ENCODE measurements at places on chromosomes 11 and 22.

DNA sequence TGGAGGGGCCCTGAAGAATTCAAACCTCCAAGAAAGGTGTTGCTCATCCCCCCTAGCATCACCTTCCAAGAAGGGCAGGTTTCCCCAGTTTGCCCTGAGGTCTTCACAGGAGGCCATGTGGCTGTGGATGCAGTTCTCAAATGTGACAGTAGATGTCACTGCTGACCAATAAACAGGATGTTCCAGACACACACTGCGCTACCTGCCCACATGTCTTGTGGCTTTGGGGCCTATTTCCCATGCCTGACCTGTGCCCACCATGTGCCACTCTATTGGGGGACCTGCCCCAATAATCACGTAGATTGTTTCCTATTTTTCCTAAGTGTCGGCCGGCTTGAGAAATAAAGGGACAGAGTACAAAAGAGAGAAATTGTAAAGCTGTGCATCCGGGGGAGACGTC, 4.5 kb downstream of the GSTT2 start:
- DNase-seq, result no peak

- DNase-seq, result peak; percentile 16
These were observed 11.0 kb downstream of the TANGO2 start for GRCh38 chr22:20031732-20032406.

GRCh38 chr11:68689737-68690625, 5.6 kb downstream of the GAL start:
- DNase-seq, result no peak

- no peak for DNase-seq
These were observed 1007.2 kb upstream of the RAG2 start for GRCh38 chr11:37605229-37605628.

GRCh38 chr11:9884601-9885000, 220.7 kb downstream of the SWAP70 start:
- no peak for DNase-seq

GRCh38 chr11:113675565-113675964, 30.5 kb downstream of the TMPRSS5 start:
- DNase-seq, result no peak

DNA sequence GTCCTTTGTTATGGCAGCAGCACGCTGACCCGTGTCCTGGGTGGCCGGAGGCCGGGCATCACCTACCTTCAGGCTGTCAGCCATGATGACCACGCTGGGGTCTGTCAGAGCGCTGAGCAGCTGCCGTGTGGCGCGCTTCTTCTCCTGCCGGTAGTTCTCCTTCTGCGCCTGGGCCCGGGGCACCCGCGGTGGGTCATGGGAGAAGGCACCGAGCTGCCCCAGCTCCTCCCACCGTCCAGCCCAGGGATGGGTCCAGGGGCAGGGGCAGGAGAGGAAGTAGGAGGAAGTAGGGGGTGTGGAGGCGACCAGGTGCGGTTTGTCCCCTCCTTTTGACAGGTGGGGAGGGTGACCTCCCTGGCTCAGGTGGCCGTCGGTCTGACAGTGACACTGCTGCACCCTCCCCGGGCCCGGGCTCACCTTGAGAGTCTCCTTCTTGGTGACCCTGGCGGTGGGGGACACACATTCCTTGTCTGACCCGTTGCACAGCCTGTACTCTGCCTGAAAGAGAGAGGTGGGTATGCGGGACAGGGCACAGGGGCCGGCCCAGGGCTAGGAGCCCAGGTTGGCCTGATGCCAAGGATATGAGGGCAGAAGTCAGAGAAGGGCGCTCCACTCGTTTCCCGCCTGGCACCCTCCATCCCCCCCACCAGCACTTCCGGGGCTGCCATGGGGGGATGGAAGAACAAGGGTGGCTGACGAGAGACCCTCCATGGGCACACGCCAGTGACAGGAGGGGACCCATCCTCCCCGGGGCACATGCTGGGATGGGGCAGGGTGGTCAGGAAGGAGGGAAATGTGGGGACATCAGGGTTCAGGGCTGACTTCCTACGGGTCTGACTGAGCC, 43.0 kb downstream of the OSBPL5 start:
- no peak for DNase-seq

DNA sequence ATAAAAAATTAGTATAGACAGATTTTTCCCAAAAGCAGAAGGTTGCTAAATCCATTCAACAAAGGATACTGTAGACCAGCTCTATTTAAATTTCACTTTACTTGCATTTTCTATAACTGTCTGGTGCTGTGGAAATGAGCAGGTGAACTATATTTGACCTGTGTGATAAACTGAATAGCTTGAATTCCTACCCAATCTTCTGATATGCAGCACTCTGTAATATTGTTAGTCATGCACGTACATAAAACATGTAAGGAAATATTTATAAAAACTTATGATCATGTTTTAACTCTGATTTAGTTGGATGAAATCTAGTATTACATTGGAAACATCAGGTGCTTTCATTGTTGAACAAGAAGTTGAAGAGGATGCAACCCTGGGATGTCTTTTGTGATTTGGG, 213.6 kb downstream of the DBX1 start:
- DNase-seq, result no peak

DNA sequence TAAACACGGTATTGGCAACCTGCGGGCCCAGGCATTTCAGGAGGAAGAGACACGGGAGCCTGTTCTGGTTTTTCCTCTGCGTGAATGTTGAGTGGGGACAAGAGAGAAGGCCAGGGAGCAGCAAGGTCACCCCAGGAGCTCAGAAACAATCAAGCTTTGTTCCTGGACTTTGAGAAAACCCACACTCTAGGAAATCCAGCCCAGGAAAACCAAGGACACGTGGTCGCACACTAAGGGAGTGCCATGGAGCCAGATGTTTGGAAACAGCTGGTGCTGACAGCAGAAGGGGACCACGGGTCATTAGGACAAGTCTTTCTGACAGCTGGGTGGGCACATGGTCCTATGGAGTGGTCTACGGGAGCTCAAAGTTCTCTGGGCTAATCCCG, 44.1 kb downstream of the MYH9 start:
- DNase-seq, result no peak

- peak; percentile 85 for DNase-seq
These were observed 1.1 kb upstream of the CD6 start for GRCh38 chr11:60970369-60970774.

- no peak for DNase-seq
These were observed 2.9 kb downstream of the IL18 start for GRCh38 chr11:112161012-112161411.

- no peak for DNase-seq
These were observed 261.7 kb downstream of the TENM4 start for GRCh38 chr11:79179087-79179486.

DNA sequence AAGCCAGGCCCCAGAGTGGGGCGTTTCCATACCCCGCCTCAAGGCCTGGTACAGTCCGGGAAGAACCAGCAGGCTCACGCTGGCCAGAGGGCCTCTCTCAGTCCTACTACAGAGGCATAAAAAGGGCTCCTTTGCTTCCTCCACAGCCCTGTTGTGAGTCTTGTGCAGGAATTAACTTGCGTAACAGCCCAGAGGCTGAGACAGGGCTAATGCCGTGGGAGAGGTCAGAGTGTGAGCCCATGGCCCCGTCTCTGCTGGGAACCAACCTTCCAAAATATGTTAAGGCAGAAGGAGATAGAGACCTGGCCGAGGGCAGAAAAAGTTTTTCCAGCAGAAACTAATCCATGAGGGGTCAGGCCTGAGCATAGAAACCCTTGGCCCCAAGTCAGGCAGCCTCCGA, 19.9 kb upstream of the TMEM184B start:
- DNase-seq, result no peak

DNA sequence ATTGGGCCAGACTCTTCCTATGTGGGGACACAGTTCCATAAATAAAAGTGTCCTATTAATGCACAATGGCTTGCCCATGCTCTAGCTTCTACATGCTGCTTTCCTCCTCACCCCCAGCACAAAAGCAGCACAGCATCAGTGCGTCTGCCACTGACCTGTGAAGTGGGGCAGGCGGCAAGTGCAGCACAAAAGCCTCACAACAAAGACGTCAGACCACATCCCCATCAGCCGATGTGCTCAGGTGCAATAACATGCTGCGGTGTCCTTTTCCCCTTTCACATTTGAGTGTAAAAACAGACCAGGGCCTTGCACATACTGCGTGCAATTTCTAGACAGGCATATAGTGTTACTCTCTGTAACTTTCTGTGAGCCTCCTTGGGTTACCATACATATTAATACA, 12.8 kb downstream of the DKK3 start:
- no peak for DNase-seq

GRCh38 chr11:97965849-97966646, 1054.7 kb upstream of the CNTN5 start:
- no peak for DNase-seq

DNA sequence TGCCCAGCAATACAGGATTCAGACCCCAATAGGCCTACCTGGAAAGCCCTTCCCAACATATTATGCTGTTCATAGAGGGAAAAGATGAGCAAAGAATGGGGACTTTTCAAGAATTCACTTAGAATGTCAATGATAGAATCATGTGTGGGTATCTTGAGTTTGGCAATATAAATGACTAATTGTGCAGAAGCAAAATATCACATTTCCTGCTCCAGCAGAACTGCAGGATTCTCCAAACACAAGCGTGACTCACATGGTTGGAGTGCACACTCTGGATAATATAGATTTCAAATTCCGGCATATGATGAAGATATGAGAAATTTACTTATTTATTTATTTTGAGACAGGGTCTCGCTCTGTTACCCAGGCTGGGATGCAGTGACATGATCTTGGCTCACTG, 12.5 kb upstream of the APOL5 start:
- DNase-seq, result no peak

GRCh38 chr11:68550485-68550817, 89.9 kb downstream of the PPP6R3 start:
- DNase-seq, result peak; percentile 31

- no peak for DNase-seq
These were observed 68.7 kb downstream of the DDX10 start for GRCh38 chr11:108733479-108734116.

GRCh38 chr22:39278040-39278439, 33.3 kb upstream of the PDGFB start:
- DNase-seq, result no peak

DNA sequence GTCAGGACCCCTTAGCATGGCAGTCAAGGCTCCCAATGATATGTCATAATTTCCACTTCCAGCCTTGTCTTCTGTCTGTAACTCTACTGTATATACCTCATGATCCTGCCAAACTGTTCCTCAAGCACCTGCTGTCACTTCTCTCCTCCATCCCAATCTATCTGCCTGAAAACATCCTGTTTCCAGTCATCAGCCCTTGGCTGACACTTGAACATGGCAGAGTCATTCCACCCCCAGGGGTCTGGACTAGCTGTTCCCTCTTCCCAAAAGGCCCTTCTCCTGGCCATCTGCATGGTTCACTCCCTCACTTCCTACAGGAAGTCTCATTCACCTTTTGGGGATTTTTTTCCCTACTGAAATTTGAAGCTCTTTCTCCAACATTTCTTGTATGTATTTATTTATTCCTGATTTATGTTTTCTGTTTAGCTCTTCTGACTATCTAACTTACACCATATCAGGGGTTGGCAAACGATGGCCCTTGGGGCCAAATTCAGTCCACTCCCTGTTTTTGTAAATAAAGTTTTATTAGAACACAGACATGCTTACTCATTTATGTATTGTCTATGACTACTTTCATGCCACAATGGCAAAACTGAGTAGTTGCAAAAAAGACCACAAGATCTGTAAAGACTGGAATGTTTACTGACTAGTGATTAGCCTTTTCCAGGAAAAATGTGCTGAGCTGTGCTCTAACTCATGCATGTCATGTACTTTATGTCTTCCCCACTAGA, 278.4 kb downstream of the KIRREL3 start:
- DNase-seq, result no peak

DNA sequence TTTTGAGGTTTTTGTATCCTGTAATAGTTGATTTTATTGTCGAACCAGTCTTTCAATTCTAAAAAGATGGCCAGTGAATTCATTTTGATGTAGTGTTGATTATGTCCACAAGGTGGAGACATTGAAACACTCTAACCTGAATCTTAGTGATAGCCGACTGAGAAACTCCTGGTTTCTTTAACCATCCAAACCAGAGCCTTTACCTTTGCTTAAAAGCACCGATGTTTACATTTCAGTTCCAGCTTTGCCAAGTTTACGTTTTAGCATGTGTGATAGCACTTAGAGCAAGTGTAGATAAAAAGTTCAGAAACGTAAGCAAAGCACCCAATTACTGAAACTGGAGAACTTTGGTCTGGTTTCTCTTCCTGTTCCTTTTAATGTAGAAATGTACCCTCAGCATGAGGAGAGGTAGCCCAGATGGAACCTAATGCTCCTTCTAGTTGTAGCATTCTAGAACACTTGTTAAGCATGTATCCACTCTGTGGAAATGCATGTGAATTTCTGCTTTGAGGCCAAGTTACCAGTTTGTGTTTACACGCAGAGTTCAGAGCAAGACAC, 208.6 kb downstream of the DBX1 start:
- no peak for DNase-seq

GRCh38 chr22:47587361-47587760, 824.9 kb downstream of the TBC1D22A start:
- DNase-seq, result no peak

DNA sequence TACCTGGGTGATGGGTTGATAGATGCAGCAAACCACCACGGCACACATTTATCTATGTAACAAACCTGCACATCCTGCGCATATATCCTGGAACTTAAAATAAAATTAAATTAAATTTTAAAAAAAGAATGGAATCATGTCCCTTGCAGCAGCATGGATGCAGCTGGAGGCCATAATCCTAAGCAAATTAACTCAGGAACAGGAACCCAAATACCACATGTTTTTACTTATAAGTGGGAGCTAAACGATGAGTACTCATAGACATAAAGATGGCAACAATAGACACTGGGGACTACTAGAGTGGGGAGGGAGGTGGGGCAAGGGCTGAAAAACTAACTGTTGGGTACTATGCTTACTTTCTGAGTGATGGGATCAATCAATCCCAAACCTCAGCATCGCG, 40.9 kb downstream of the CWC15 start:
- no peak for DNase-seq

DNA sequence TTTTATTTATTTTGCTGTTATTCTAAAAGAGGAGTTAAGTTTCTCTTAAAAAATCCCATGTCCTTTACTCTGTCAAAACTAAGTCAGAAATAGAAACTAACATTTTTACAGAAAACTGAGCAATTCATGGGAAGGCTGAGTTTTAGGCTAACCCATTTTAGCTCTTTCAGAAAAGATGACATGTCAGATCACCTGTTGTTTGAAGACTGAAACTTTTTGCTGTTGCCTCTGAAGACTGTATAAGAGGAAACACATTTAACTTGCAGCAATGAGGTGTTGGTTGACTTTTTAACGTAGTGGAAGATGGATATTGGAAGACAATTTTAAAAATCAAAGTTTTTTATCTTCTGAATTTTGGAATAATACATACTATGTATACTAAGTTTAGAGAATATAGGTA, 115.4 kb downstream of the METTL15 start:
- DNase-seq, result no peak

- DNase-seq, result no peak
These were observed 11.3 kb downstream of the OSBP2 start for GRCh38 chr22:30705710-30706651.

DNA sequence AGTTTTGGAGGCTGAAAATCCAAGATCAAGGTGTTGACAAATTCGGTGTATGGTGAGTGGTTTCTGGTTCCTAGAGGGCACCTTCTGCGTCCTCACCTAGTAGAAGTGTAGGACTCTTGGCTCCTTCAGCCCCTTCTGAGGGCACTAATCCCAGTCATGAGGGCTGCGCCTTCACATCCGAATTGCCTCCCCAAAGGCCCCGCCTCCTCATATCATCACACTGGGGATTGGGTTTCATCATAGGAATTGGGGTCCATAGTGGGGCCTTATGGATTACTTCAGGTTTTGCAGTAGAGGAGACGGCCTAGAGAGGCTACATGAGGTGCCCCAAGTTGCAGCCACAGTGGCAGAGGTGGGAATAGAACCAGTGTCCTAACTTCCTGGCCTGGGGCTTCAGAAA, 87.1 kb downstream of the CEP164 start:
- DNase-seq, result no peak

Data from stimulated activated CD4-positive, alpha-beta T cell treated with anti-CD3 and anti-CD28 coated beads, Interleukin-4, amount 100 ng/mL, for 1 hour (primary cell).